Activated CD8-positive, alpha-beta T cell treated with anti-CD3 and anti-CD28 coated beads, Interleukin-2, amount 10 ng/mL, durations not matched to agents 7 days and 5 days (primary cell): ENCODE measurements at places on chromosomes 1 and 21. TPM values are rescaled to one million over a fixed set of nuclear protein-coding genes. Genes with fewer than 3 reads are reported as not detected.

The GCSAML gene
- not detected for total RNA-seq

The CLCA1 gene
- total RNA-seq, result not detected

- DNase-seq, result no peak
Measured at GRCh38 chr1:1397839-1398523, 1.2 kb downstream of the CCNL2 start.

DNA sequence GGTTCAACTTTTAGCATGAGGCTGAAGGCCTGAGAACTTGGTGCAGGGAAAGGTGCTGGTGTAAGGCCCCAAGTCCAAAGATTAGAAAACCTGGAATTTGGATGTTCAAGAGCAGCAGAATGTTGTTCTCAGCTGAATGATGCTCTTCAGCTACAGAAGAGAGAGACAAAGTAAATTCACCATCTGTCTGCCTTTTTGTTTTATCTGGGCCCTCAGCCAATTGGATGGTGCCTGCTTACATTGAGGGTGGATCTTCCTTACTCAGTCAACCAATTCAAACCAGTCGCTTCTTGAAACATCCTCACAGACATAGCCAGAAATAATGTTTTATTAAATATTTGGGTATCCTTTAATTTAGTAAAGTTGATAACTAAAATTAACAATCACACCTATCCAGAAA lies 748.2 kb upstream of the ADAMTS5 start:
- no peak for DNase-seq

The VWA1 gene
- total RNA-seq, result 0.29 TPM

DNA sequence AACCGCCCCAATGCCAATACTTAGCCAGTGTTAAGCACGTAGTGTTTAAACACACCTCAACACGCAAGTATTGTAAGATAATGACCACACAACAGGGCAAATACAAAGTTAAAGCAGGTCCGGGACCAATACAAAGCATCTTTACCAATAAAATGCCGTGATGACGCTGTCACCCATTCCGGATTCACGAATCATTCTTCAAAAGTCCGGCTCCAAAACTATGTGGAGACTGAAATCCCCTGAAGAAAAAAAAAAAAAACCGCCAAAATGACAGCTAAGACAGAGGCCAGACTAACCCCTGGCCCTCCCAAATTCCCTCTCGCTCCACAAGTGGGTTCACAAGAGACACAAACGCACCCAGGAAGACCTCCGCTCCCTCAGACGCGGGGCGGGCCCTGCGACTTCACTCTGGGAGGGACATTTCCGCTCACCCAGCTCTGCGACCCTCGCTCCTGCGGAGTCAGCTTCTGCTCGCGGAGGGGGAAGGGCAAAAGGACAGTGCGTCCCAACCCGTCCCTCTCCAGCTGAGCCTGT lies 625 bp upstream of the DARS2 start:
- DNase-seq, result no peak

The NFIA gene
- 0.78 TPM for total RNA-seq

The ATP6V0B gene
- total RNA-seq, result 116 TPM

DNA sequence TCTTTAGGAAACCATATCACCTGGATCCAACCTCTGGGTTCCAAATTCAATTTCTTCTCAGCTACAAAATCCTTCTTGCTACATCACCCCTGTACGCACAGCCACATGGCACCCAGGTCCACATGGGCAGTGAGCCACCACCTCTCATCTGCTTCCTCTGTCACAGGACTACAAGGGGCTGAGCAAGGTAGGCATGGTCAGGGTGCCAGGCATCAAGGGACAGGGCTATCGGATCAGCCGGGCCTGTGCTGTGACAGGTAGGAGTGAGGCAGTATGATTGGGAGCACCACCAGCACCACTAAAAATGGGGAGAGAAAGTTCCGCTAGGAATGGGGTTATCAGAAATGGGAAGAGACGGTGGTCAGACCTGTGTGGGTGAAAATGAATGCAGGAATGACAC lies 29.4 kb downstream of the S100A6 start:
- no peak for DNase-seq

GRCh38 chr1:21652101-21652936 lies 16.8 kb downstream of the RAP1GAP start:
- DNase-seq, result no peak

- no peak for DNase-seq
Measured at GRCh38 chr1:182617014-182617429, 12.8 kb upstream of the RGS16 start.

GRCh38 chr1:232854798-232855159 lies 49.6 kb downstream of the MAP10 start:
- DNase-seq, result no peak

DNA sequence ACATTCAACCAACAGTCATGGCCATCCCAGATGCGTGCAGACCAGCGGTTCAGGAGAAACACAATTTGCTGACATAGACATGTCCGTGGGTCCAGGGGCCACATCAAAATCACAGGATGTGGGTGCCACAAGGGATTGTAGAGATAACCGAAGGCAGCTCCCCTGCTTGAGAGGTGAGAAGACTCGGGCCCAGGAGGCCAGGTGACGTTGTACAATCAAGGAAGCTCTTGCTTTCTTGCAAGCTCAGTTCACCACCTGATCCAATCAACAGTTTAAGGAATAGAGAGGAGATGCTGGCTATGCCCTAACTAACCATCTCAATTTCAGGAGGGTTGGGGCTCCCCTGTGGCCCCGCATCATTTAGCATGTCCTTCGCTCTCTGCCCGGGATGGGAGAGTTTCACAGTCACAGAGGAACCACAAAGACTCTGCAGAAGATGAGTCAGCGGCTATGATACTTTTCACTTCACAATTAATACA lies 19.5 kb downstream of the UBASH3A start:
- peak; percentile 82 for DNase-seq

DNA sequence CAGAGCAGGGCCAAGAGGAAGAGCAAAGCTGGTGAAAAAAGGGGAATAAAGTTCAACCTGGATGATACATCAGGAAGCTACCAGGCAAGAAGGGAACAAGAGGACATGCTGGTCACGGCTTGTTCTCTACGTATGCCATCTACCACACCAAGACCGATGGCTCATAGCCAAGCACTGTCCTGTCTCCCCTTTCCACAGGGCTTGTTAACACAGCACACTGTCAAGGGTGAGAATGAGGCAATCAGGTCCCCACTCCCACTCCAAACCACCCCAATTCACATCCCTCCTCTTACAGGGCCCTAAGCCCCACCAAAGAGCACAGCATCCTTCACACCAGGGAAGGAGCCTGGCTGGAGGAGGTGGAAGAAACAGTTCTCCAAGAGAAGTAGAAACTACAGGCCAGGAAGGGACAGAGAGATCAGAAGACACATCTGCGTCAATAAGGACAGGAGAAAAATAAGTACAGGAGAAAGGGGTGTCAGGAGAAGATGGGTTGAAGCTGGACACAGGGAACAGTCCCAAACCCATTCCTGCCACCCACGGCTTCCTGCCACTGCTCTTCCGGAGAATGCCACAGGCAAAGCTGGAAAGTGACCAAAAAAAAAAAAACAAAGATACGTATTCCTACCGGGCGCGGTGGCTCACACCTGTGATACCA lies 923 bp upstream of the SHC1 start:
- no peak for DNase-seq

The FNDC7 gene
- total RNA-seq, result not detected

DNA sequence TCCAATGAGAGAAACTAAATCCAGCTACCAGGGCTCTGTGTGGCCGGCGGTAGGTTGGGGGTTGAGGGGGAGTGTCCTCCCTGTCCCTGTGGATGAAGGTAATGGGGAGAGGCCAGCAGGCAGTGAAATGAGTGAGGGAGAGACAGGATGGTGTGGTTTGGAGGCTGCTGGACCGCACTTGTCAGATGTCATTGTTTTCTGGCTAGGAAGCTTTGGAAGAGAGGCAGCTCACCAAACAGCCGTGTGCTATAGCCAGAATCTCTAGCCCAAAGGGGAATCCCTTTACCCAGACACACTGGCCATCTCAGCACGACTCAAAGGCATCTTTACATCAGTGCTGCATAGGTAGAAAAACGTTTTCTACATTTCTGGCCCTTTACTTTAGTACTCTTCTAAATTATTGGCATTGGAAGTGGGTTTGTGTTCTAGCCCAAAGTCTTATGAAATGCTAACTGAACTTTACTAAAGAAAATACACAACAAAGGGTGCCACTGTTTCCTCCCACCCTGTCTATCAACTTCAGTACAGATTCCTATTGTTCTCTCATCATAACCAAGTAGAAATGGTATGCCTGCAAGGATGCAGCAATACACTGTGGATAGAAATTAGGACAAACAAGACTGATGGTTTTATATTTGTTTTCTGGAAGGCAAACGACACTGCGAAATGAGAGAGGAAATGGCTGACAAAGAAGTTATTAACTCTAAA lies 95.9 kb upstream of the COA6 start:
- no peak for DNase-seq

- no peak for DNase-seq
Measured at GRCh38 chr1:151255381-151255780, 847 bp downstream of the PSMD4 start.

DNA sequence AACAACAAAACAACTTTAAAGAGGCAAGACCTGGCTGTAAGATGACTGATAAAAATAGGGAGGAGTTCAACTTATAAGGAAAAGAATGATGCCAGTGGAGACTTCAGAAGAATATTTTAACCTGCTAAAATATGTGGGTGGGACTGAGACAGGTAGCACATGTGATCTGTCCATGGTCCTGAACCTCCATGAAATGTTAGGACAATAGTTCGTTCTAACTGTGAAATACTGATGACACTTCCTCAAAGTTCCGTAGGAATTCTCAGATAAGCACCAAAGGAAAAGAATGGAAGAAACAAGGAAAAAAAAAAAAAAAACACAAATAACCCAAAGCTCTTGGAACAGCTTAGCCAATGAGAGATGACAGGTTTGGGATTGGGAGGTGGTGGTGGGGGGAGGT lies 44.7 kb downstream of the CDC42BPA start:
- peak; percentile 26 for DNase-seq

- no peak for DNase-seq
Measured at GRCh38 chr1:225319871-225320270, 108.0 kb downstream of the LBR start.

The LCE6A gene
- total RNA-seq, result not detected

GRCh38 chr1:33146003-33146402 lies 35.8 kb downstream of the TRIM62 start:
- DNase-seq, result no peak

DNA sequence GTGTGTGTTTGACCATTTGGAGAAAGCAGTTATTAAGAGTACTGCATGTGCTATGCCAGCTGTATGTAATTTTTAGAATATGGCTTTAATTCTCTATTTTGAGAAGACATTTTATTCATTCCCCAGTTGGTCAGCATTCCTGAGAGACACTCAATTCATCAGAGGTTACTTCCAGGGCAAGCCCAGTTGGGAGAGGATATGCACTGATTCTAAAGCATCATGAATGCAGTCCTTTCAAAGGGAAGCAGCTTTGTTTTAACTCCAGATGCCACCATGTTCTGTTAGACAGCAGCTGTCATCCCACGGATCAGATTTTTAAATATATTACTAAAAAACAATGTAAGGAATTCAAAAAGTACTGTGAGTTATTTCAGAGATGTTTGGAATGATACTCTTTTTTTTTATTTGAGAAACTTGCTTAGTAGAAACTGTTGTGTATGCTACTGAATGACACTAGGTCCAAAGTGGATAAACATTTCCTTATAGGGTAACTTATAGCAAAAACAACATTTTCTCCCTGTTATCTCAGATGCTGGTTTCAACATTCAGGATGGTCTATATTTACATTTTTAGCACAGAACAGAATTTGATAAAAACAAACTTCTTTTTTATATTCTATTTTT lies 149.5 kb upstream of the B3GALT2 start:
- no peak for DNase-seq

The TFF1 gene
- total RNA-seq, result not detected

The TMEM82 gene
- total RNA-seq, result not detected

The NR5A2 gene
- total RNA-seq, result not detected

DNA sequence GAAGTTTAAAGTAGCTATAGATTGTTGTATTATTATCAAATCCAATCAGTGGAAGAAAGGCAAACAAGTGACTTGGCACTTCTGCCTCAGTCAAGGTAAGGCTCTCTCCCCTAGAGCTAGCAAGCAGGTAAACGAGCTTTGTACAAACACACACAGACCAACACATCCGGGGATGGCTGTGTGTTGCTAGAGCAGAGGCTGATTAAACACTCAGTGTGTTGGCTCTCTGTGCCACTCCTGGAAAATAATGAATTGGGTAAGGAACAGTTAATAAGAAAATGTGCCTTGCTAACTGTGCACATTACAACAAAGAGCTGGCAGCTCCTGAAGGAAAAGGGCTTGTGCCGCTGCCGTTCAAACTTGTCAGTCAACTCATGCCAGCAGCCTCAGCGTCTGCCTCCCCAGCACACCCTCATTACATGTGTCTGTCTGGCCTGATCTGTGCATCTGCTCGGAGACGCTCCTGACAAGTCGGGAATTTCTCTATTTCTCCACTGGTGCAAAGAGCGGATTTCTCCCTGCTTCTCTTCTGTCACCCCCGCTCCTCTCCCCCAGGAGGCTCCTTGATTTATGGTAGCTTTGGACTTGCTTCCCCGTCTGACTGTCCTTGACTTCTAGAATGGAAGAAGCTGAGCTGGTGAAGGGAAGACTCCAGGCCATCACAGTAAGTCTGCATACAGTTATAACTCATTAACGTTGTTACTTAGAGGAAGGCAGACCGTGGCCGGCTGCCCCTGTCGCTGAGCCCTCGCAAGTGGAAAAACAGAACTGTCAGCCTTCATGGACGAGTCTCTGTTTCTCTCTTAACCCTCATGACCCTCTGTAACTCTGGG lies at the start of gene PALMD:
Gene PALMD, plus strand, starts transcription at position 415 of the 833 bp plus-strand sequence. Its CDS starts 205 bp downstream, at position 620.
- no peak for DNase-seq

DNA sequence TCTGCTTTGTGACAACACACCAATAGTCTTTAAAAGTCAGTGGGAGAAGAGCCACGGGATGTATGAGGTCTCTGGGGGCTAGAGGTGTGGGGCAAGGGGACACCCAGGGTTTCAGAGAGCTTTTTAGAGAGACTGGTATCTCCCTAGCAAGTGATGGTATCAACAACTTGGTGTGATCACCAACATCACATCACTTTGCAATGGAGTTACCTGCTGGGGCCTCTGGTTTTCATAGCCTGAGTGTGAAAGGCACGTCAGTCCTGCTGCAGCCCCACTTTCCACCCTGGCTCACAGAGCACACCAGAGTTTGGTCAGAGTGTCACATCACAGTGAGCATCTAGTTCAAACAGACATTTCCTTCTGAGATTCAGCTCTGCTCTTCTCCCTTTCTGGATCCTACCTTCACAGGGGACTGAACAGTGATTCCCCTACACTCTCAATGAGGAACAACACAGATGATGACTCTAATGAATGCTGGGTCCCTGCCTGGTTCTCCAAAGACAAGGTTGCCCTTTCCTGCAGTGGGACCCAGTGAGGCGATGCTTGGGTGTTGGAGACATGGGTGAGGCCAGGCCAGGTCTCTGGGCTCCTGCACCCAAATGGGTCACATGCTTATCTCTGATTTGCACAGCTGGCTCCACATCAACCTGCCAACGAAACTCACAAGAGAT lies 2.0 kb upstream of the MAN1C1 start:
- DNase-seq, result no peak

The GPX7 gene
- 10.0 TPM for total RNA-seq

GRCh38 chr1:209202830-209203532 lies 380.5 kb upstream of the CAMK1G start:
- peak; percentile 25 for DNase-seq

The IGFN1 gene
- not detected for total RNA-seq

GRCh38 chr21:15552914-15553494 lies 176.8 kb upstream of the USP25 start:
- no peak for DNase-seq

The P3H1 gene
- total RNA-seq, result 45.5 TPM
